ENCODE measurements at places on chromosomes 7 and 10.

GRCh38 chr7:32957326-32958045, at the start of gene FKBP9:
Gene FKBP9, plus strand, starts transcription at chr7:32957440. Its CDS starts 134 bp downstream, at chr7:32957574.
- DNase-seq, result peak; percentile 36

- no peak for DNase-seq
These were observed 32.7 kb downstream of the CALML5 start for GRCh38 chr10:5466451-5467206.

- peak; percentile 4 for DNase-seq
These were observed 39.7 kb upstream of the TNKS2 start for GRCh38 chr10:91758303-91759146.

- peak; percentile 85 for DNase-seq
These were observed 25.3 kb upstream of the LEP start for GRCh38 chr7:128215739-128216138.

- DNase-seq, result no peak
These were observed 1.3 kb upstream of the NFKB2 start for GRCh38 chr10:102394079-102394800.

DNA sequence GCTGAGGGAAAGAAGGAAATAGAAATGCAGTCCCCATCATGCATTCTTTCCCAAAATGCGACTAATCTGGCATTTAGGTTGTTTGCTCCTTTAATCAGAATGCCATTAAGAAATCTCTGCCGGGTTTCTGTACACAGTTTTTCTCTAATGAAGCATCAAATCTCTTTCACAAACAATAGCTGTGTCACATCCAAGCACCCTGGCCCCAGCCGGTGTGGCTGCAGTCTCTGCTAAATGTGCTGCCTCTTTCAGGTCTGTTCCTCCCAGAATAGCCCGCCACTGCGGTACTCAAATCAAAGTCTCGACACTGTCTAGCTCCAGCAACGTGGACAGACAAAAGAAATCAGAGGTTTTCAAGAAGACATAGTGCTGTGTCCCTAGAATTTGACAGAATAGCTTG, 343.8 kb downstream of the KCNMA1 start:
- no peak for DNase-seq

GRCh38 chr10:111612273-111612672, 535.4 kb downstream of the ADRA2A start:
- DNase-seq, result no peak

GRCh38 chr7:123647106-123647730, 8.4 kb upstream of the LMOD2 start:
- no peak for DNase-seq

GRCh38 chr7:56537477-56537876, 421.3 kb upstream of the NUPR2 start:
- DNase-seq, result no peak

DNA sequence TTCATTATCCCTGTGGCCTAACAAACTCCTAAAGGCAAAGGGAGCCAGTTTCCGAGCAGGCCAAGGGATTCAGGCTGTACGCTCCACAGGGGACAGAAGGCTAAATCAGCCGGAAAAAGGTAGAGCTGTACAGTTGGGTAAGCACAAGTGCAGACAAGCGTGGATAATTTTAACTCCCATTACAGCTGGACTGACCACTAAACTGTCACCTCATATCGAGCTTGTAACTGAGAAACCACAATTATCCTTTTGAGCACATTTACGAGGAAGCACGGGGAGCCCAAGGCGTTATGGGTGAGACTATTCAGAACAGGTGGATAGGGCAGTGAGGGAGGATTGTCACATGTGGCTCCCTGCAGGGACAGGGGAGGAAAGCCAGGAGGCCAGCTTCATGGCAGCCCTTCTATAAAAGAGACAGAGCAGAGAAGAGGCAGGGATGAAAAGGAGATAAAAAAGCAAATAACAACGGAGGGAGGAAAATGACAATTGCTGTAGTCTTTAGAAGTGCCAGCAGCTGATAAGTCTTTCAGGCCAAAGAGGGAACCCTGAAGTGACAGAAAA, 288.0 kb downstream of the FGFR2 start:
- DNase-seq, result peak; percentile 51

GRCh38 chr10:77309509-77309908, 328.1 kb downstream of the KCNMA1 start:
- DNase-seq, result no peak

DNA sequence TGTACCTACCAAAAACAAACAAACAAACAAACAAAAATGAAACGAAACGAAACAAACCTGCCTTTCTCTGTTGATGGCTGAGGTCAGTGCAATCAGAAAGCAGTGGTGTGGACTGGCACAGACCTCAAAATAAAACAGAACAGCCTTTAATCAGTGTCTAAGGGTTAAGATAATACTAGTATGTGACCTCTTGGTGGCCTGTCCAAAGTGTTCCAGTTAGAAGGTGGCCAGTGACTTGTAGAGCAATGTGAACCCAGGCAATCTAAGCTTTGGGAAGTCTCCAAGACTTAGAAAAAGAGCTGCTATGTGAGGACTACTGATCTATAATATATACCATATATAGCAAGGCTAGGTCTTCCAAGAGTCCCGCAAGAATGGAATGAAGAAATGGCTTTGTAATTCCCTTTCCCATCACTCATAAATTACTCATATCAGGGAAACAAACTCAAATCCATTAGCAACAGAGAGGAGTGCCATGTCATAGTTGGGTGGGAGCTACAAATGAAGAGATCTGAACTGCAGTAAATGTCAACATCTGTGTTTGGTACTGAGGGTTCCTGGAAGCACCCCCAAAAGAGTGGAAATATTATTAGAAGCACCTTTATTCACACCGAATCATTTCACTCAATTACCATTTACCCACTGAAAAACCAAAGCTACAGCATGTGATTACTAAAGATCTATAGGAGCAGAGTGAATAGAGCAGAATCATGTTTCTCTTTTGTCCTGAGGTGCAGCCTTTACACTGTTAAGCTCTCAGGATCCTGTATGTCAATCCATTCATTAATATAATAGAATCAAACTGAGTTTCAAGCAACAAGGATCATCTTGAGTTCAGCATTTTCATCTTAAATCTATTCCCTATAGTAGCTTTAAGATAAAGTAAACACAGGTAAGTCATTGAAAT, 28.0 kb downstream of the ABLIM1 start:
- DNase-seq, result no peak

GRCh38 chr10:31209478-31209877, 109.5 kb upstream of the ZEB1 start:
- DNase-seq, result no peak

GRCh38 chr7:92621561-92622023, 31.4 kb upstream of the FAM133B start:
- DNase-seq, result no peak

GRCh38 chr10:8473205-8473604, 418.7 kb downstream of the GATA3 start:
- DNase-seq, result no peak

DNA sequence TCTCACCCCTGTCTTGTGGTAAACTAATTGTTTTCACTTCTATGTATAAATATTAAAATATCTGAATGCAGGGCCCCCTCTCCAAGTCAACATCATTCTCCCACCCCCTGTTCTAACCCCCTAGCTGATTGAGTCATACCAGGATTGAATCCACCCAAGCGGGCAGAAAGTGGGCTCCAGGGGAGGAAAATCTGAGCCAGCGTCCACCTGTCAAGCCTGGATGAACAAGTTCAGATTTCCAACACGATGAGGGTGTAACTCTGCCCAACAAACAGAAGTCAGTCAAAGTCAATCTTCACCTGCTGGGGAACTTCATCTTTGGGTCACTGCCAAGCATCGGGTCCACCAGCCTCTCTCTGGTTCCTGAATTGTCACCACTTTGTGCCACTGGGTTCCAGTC, 162.9 kb upstream of the CELF2 start:
- no peak for DNase-seq

DNA sequence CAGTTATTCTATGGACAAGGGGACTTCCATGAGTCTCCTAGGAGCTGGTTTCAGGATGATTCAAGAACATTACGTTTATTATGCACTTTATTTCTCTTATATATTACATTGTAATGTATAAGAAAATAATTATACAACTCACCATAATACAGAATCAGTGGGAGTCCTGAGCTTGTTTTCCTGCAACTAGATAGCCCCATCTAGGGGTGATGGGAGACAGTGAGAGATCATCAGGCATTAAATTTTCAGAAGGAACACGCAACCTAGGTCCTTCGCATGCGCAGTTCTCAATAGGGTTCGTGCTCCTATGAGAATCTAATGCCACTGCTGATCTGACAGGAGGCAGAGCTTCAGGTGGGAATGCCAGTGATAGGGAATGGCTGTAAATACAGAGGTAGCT, 137.9 kb downstream of the ANKRD30A start:
- no peak for DNase-seq

DNA sequence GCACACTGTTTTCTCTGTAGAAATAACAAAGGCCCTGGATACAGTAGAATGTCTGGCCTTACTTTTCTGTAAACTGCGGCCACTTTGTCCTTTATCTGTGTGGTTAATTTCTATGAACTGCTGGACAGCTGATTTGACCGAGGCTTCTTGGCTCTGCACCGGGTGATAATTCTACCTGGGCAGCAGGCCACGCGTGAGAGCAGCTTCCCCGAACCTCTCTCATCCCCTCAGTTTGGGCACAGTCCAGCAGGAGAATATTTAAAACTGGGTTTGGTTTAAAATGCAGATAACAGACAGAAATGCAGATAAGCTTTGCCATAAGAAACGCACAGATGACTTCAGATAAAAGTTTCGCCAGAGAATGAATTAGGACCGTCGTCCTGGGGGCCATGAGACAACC, 81.0 kb downstream of the CELF2 start:
- no peak for DNase-seq

DNA sequence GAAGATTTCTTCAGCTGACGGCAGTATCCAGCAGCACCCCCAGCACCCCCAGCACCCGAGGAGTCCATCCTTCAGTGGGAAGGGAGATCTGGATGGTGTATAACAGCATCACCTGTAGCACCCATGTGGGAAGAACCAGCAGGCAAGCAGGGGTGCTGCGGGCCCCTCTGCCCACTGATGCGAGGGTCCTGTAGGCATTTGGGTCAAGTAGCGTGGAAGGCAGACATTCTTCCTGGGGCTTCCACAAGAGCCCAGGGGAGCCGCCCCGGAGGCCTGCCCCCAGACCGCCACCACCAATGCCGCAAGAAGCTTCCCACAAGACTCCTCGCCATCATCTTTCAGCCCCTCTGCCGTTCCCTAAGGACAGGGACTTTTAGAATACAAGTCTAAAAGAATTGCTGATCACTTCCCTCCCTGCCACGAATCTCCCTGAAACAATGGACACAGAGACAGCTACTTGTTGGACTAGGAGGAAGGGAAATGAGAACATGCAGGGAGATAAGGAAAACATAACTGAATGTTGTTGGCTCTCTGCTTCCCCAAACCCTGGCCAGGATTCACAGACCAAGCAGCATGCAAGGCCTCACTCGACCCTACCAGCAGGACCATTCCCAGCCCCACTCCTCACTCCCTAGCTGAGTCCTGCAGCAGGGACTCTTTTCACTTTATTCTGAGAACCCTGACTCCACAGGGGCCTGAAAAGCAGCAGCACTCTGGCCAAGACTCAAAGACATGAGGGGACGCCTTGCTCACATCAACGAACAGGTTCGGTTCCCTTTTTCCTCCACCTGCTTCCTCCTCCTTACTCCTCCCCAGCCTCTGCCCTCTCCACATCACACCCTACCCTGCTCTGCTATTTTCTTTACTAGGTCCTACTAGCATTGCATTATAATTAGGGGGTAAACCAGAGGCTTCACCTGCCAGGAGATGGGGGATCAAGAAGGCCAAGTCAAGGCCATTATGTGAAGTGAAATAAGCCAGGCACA, 164.5 kb downstream of the HERPUD2 start:
- DNase-seq, result no peak

GRCh38 chr7:7719236-7719635, 829 bp upstream of the RPA3 start:
- peak; percentile 88 for DNase-seq

DNA sequence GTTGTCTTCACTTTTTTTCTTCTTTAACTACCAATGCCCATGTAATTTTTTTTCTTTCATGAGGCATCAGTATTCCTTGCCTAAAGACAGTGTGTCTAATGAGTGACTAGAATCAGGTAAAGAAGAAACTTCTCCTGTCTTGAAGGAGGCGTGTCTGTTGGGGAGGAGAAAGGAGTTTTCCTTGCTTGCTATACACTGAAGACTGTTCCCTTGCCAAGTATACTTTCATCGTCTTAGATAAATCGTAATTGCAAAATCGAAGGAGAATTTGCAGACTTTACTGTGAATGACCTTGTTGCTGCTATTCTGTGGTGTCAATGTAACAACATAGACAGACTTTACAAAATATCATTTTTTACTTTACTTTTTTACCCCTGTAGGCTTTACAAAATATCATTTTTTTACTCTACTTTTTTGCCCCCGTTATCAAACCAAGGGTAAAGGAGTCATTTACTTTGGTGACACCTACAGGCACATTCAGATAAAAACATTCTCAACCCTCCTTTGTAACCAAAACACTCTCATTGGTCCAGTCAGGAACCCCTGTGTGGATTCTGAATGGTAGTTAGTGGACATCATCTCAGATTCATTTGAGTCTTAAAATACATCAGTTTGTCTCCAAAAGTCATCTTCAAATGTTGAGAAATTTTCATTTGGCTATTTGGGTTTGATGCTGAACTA, 232.4 kb downstream of the AHR start:
- DNase-seq, result no peak

DNA sequence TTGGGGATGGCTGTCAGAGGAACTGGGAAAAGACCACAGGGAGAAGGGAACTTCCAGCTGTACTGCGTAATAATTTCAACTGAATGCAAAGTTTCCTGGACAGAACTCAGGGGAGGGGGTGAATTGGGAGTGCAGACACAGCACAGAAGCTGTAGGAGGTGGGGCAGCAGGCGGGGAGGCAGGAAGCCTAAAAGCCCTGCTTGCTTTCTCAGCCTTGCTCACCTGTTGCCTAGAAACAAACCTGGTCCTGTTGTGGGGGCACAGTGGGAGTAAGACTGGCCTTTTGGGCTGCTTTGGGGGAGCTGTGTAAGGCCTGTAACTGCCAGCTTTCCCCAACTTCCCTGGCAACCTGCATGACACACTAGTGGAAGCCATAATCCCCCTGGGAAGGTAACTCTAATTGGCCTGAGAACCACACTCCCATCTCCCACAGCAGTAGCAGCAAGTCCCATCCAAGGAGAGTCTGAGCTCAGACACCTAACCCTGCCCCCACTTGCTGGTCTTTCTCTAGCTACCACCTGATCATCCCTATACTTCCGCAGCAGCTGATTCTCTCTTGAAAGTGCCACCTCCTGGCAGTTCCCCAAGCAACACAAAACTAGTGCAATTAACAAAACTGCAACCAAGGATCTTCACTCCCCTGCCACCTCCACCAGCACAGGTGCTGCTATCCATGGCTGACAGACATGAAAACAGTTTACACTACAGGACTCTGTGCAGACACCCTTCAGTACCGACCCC, 1239.3 kb downstream of the SORCS1 start:
- no peak for DNase-seq

GRCh38 chr7:100745184-100745583, 11.8 kb downstream of the ZAN start:
- DNase-seq, result no peak

All from NCI-H446 (cell line).